ENCODE measurements at places on chromosomes 1 and 21. TPM values are rescaled to one million over a fixed set of nuclear protein-coding genes. Genes with fewer than 3 reads are reported as not detected.

The TMEM52 gene
- polyA plus RNA-seq: not detected

The FAM43B gene
- not detected for polyA plus RNA-seq

The SZT2 gene
- 2.6 TPM for polyA plus RNA-seq

The AGMAT gene
- not detected for polyA plus RNA-seq

The POU2F1 gene
- 4.2 TPM for polyA plus RNA-seq

The BEND5 gene
- 0.04 TPM for polyA plus RNA-seq

The PRRX1 gene
- polyA plus RNA-seq: not detected

The APH1A gene
- 83.9 TPM for polyA plus RNA-seq

The LRRC39 gene
- polyA plus RNA-seq: 0.39 TPM

The ATP1A2 gene
- polyA plus RNA-seq: not detected

The ADCY10 gene
- polyA plus RNA-seq: not detected

The MASP2 gene
- polyA plus RNA-seq: not detected

The LENEP gene
- not detected for polyA plus RNA-seq

The FCRL2 gene
- polyA plus RNA-seq: 0.65 TPM

The CNIH3 gene
- 0.39 TPM for polyA plus RNA-seq

The RIPPLY3 gene
- polyA plus RNA-seq: not detected

The ADAMTS5 gene
- 0.86 TPM for polyA plus RNA-seq

The SLC6A9 gene
- not detected for polyA plus RNA-seq

The SPRR2E gene
- polyA plus RNA-seq: not detected

The OPRD1 gene
- polyA plus RNA-seq: not detected

The CD5L gene
- not detected for polyA plus RNA-seq

The ARHGEF10L gene
- polyA plus RNA-seq: 23.7 TPM

The AQP10 gene
- polyA plus RNA-seq: not detected

The RNU1-1 gene
- not detected for polyA plus RNA-seq

The AVPR1B gene
- polyA plus RNA-seq: not detected

The FCGR3B gene
- 0.53 TPM for polyA plus RNA-seq

The OR14K1 gene
- not detected for polyA plus RNA-seq

The KNCN gene
- polyA plus RNA-seq: not detected

The ZNF593OS gene
- 0.50 TPM for polyA plus RNA-seq

The PAQR6 gene
- polyA plus RNA-seq: not detected

The KCNJ9 gene
- not detected for polyA plus RNA-seq

The FCRL1 gene
- polyA plus RNA-seq: 2.1 TPM

The NPHS2 gene
- polyA plus RNA-seq: not detected

The KRTAP11-1 gene
- not detected for polyA plus RNA-seq

The OR2W3 gene
- 0.31 TPM for polyA plus RNA-seq

The PYHIN1 gene
- polyA plus RNA-seq: 0.15 TPM

The LEFTY2 gene
- not detected for polyA plus RNA-seq

The SLFNL1 gene
- polyA plus RNA-seq: not detected

Data from CD14-positive monocyte (primary cell).